ENCODE measurements at places on chromosomes 2 and 18.
A peak's percentile ranks its signal among the peaks of the same experiment; 100 is the strongest.

DNA sequence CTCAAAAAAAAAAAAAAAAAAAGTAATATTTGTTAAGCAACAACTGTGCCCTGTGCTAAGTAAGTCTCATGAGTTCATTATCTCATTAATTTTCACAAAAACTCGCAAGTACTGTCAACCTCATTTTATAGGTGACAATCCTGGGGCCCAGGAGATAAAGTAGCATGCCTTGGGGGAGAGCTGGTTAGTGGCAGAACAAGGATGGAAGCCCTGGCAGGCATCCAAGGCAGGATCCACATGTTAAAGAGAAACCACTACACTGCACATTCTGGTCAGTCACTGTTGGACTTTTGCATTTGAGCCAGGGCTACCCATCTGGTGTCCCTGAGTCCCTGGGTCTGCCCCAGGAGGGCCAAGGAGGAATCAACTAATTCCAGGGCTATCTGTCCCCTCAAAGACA, 54.6 kb downstream of the ZFP36L2 start:
- DNase-seq: peak; percentile 33

GRCh38 chr2:88807237-88807962, 115.9 kb downstream of the RPIA start:
- no peak for DNase-seq

DNA sequence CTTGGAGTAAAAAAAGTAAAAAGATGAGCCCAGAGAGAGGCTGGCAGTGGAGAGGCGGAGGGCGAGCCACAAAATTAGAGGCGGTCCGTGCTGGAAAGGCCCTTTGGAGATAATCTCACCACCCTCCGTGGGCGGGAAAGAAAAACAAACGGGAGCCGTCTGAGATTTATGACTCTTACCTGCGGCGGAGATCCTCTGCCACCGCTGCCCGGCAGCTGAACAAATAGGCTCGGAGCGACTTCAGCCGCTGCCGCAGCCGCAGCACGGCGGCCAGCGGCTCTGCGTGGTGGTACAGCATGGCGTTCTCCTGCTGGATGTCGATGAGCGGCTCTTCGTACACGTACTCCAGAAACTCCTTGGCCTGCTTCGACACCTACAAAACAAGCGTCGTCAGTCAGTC, 94.6 kb downstream of the PLEKHM3 start:
- DNase-seq: no peak

DNA sequence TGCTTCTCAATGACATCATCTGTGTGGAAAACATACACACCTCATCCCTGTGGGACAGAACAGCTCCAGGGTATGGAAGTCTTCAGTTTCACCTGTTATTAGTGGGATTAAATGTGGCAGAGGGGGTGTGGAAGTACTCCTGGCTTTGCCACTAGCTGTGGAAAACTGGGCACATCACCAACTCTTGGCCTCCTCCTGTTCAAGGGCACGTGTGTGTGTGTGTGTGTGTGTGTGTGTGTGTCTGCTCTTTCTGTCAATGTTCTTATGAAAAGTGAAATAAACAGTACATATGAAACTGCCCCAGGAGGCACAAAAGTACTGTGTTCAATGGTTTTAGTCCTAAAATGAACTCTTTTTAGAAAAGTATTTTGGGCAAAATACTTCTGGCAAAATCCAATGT, 65.9 kb downstream of the MTHFD2 start:
- no peak for DNase-seq

- peak; percentile 55 for DNase-seq
Observed at GRCh38 chr18:2985628-2986027, 27.3 kb downstream of the LPIN2 start.

DNA sequence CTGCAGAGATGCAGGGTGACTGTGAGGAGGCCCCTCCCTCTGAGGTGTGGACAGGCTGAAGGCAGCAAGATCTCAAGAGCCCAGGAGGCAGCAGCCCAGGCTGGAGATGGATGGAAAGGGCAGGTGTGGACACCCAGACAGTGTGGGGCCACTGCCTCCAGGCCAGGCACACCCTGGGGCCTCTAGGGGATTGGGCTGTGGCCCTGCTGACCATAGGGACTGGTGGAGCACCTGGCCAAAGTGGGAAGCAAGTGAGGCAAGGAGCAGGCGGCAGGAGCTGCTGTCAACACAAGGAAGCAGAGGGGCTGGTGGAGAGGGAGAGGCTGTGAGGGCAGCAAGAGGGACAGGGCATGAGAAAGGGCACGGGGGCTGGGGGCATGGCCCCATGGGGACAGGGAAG, 10.8 kb downstream of the SNED1 start:
- no peak for DNase-seq

- DNase-seq: no peak
Observed at GRCh38 chr2:7205151-7205830, 288.1 kb downstream of the RNF144A start.

GRCh38 chr2:46846536-46846935, 69.1 kb downstream of the MCFD2 start:
- no peak for DNase-seq

- DNase-seq: peak; percentile 30
Observed at GRCh38 chr2:172813314-172813888, 77.8 kb downstream of the RAPGEF4 start.

- DNase-seq: no peak
Observed at GRCh38 chr2:86285571-86285970, 51.9 kb downstream of the REEP1 start.

DNA sequence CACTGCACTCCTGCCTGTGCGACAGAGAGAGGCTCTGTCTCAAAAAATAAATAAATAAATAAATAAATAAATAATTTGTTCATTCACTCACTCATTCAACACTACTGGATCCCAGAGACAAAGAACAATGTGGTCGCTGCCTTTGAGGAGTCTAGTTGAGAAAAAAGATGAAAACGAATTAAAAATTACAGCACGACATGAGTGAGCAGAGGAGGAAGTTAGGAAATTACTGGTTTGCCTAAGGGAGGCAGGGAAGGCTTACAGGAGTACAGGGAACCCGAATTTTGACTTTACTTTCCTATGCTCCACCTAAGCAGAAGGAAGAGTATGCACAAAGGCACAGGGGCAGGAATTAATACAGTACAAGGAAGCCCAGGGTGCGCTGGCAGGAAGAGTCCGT, 4.2 kb upstream of the KCMF1 start:
- no peak for DNase-seq

GRCh38 chr18:13461469-13461868, 242.9 kb downstream of the LDLRAD4 start:
- DNase-seq: peak; percentile 13

DNA sequence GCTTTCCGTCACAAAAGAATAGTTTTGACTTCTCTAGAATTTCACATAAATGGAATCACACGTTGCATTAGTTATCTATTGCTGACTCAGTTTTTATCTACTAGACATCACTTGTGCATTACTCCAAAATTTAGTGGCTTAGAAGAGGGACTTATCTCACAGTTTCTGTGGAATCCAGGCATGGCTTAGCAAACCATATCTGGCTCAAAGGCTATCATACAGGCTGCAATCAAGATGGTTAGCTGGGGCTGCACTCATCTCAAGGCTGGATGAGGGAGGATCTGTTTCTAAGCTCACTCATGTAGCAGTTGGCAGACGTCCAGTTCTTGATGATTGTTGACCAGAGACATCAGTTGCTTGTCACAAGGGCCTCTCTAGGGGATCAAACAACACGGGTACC, 6.6 kb upstream of the DSC3 start:
- no peak for DNase-seq

DNA sequence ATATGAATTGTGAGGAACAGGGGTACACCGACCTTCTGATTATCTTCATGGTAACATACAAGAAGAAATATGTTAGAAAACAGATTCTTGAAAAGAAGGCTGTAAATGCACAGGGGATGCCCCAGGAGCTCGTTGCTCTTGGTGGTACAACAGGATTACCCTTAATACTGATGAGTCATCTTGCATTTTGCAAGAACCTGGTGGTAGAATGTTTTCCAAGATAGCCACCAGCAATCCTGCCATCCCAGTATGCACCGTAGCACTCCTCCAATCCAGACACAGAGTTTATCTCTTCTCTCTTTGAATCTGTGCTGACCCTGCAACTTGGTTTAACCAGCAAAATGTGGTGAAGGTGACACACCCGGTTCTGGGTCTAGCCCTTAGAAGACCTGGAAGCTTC, 238.3 kb downstream of the EN1 start:
- no peak for DNase-seq

- DNase-seq: no peak
Observed at GRCh38 chr2:16142383-16143361, 202.3 kb downstream of the MYCN start.

DNA sequence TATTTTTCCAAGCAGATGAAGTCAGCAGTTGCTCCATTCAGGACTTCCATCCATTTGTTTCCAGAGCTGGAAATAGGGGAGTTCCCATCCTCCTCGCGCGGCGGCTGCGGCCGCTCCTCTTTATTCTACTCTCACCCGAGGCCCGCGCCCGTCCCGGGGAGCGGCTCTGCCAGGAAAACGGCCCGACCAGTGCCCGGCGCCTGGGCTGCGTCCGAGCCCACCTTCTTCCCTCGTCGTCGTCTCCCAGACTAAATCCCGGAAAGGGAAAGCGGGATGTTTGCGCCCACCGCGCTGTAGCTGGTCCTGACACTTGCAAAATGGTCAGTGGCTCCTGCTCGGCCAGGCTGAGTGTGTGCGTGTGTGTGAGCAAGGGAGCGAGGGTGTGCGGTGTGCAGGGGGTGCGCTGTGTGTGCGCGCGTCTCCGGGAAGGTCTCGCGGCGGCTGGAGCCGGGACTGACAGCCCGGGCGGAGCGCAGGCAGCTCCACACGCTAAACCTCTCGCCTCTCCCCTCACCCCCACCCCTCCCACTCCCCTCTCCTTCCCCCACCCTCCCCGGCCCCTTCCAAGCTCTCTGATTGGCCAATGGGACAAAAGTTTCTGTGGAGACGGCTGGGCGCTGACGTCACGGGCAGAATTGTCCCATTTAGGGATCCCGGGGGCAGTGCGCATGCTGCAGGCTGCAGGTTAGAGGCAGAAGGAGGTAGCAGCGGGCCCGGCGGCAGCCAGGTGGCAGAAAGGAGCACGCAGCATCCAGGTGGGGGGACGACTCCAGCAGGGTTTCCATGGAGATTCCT, at the start of gene NOL4:
Gene NOL4, minus strand, starts transcription at position 491 of the 795 bp plus-strand sequence. CDS start 1,660 bp downstream, outside the sequence.
- DNase-seq: peak; percentile 20

GRCh38 chr2:228118940-228119339, 62.5 kb downstream of the SPHKAP start:
- DNase-seq: no peak

GRCh38 chr2:162022290-162022945, 51.6 kb downstream of the DPP4 start:
- DNase-seq: peak; percentile 32

DNA sequence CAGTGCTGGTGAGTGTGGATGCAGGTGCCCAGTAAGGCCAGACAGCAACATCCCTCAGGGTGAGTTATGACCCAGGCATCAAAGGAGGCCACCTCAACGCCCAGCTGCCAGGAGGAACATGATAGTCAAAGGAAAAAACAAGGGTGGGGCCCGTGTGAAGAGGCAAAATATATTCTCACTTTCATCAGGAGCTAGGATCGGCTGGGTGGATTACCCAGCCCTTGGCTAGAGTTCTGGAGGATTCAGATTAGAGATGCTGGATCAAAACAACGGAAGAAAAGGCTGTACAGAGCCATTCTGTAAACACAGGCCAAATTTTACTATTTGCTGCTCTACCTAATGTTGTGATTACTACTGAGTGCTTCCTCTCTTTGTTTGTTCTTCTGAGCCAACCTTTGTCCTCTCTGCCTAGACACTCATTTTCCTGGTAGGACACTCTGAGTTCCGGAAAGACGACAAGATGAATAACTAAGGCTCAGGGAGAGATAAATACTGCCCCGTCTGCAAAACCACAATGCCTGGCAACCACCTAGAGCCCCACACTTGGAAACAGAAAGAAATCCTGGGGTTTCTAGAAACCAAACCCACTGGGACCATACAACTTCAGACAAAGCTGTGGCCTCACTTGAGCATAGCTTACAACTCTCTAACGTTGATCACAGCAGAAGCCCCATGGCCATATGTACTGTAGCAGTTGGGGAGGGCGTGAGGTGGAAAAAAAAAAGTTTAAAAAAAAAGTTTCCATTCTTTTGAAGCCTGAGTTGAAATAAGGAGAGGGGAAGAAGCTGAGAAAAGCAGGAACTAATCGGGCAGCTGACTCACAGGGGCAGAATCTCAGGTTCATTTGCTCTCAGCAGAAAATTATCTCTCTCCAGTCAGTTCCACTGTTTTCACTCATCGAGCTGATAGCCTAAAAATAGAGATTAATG, 17.8 kb upstream of the PMAIP1 start:
- peak; percentile 63 for DNase-seq

GRCh38 chr18:14074187-14074586, 58.0 kb downstream of the ZNF519 start:
- DNase-seq: no peak

GRCh38 chr2:196565106-196565765, 74.3 kb upstream of the CCDC150 start:
- no peak for DNase-seq

DNA sequence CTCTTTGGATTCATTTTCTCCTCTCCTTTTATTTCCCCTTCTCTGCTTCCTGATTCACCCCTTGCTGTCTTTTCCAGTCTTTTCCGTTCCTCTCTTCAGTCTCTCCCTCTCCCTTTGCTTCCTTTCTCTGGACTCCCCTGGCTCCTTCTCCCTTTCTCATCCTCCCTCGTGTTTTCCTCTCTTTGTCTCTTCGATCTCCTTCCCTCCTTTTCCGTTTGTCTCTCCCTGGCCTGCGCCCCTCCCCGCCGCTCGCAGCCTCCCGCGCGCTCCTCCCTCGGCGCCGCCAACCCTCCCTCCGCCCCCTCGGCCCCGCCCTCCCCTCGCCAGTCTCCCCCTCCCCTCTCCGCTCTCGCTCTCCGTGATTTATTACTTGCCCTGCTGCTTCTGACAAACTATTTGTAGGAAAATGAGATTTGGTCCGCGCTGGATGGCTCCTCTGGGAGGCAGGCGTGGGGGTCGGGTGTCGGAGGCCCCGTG, 46.0 kb upstream of the PAX8 start:
- peak; percentile 85 for DNase-seq

GRCh38 chr2:46816151-46816845, 99.3 kb downstream of the MCFD2 start:
- no peak for DNase-seq

DNA sequence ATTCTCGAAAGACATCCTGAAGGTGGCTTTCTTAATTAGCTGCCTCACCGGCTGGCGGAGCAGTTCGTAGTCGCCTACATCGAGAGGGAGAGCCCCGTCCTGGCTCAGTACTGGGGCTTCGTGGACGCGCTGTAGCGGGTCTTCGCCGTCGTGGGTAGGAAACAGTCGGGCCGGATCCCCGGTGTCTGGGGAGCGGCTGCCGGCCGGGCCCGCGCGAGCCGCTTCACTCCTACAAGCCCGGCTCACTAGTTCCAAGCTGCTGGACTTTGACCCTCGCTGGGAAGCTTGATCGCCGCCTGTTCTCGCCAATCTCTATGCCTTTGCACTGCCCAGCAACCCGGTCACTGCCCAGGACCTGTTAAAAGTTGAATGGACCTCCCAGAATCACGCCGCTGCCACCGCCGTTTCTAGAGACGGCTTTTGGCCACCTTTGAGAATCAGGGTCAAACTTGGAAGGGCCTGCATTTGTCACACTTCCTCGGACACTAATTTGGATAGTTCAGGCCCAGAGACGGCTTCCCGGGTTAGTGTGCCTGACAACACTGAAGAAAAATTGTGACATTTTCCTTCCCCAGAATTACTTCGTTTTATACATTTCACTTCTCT, 41.4 kb upstream of the AKAIN1 start:
- peak; percentile 35 for DNase-seq

GRCh38 chr2:216559625-216560156, 61.0 kb downstream of the RPL37A start:
- peak; percentile 92 for DNase-seq

- no peak for DNase-seq
Observed at GRCh38 chr2:236221798-236222197, 42.4 kb downstream of the ASB18 start.

All from fibroblast of skin of back (primary cell).